ENCODE measurements at places on chromosomes 11 and 22.

- no peak for DNase-seq
These were observed 14.6 kb upstream of the NDUFC2 start for GRCh38 chr11:78094250-78094649.

GRCh38 chr11:130947889-130948288, 31.6 kb upstream of the SNX19 start:
- DNase-seq, result no peak

- DNase-seq, result no peak
These were observed at the start of gene MTFP1 for GRCh38 chr22:30425616-30426387. Gene MTFP1, plus strand, starts transcription at chr22:30425768. Its CDS starts 112 bp downstream, at chr22:30425880.

GRCh38 chr11:63444160-63444559, 46.8 kb downstream of the PLAAT5 start:
- DNase-seq, result no peak

- DNase-seq, result no peak
These were observed 20.1 kb upstream of the NECTIN1 start for GRCh38 chr11:119749006-119749565.

DNA sequence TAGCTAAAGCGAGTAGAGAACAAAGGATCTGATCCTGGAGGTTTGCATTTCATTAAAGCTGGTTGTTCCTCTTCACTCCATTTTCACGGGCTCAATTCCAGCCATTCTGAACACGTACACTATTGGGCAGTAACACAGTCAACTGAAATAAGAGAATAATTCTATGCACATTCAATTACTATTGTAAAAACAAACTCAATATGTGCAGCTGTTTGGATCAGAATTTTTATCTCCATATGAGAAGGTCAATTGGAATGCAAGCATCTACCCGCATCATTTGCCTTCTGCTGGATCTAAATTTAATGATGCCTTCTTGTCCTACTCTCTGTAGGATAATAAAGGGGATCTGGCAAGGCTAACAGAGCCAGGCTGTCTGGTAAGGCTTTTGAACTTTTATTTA, 562.8 kb upstream of the CCDC179 start:
- DNase-seq, result no peak

DNA sequence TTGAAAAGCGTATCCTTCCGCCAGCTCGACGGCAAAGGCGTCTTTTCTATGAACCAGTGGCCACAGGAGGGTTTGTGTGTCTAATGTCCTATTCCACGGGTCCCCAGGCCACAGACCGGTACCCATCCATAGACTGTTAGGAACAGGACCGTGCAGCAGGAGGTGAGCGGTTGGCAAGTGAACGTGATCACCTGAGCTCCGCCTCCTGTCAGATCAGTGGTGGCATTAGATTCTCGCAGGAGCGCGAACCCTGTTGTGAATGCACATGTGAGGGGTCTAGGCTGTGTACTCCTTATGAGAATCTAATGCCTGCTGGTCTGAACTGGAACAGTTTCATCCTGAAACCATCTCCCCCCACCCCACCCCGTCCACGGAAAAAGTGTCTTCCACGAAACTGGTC, 62.7 kb upstream of the KCNQ1OT1 start:
- DNase-seq, result no peak

GRCh38 chr22:22394591-22394990, 114.0 kb downstream of the ZNF280B start:
- no peak for DNase-seq

DNA sequence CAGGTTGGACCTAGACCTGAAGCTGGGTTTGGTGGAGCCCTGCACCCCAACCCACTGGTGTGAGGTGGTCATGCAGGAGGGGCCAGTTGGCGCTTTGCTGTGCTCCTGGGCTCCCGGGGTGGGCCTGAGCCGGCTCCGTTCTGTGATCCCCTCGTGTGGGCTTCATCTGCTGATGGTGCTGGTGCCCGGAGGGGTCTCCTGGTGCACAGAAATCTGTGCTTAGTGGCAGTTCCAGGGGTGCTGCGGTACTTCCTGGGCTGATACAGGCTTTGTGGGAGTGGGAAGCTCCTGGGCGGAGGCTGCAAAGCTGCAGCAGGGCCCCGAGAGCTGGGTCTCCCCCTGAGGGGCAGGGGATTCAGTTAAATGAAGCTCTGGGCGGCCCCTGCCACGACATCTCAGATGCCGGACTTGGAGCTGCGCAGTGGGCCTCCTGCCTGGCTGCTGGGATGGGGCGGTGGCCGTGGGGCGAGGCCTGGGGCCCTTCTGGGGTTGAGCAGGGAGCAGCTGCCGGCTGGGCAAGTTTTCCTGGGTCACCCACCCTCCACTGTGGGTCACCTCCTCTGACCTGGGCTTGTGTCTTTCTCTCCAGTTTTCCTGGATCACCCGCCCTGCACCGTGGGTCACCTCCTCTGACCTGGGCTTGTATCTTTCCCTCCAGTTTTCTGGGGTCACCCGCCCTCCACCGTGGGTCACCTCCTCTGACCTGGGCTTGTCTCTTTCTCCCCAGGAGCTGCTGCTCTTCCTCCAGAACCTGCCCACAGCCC, 410.5 kb downstream of the TBC1D22A start:
- DNase-seq, result no peak

DNA sequence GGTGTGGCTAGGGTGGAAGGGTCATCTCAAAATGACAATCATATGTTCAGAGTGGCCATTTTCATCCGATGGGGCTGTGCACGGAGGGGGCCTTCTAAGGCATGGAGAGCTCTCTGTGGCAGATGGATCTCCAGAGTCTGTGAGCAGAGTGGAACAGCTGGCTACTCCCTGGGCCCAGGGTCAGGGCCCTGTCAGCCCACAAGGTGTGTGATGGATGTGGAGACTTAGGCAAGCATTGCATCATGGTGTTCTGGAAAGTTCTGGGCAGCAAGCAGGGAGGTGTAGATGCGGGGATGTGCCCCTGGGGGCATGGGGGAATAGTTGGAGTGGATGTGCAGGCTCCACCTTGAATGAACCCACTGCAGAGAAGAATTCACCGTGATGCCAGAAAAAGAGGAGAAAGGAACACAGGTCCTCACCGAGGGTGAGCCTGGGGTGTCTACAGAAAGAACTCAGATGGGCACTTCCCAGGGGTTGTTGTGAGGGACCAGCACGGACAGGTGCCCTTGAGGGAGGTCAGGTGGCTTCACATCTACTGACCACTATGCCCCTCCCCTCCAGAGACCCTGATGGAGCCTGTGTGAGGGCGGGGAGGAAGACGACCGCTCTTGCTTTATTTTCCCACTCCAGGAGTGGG, 51.1 kb downstream of the CHRDL2 start:
- no peak for DNase-seq

GRCh38 chr22:36829370-36830002, 12.7 kb upstream of the PVALB start:
- DNase-seq, result no peak

GRCh38 chr11:119389611-119390254, 8.2 kb upstream of the USP2 start:
- no peak for DNase-seq

DNA sequence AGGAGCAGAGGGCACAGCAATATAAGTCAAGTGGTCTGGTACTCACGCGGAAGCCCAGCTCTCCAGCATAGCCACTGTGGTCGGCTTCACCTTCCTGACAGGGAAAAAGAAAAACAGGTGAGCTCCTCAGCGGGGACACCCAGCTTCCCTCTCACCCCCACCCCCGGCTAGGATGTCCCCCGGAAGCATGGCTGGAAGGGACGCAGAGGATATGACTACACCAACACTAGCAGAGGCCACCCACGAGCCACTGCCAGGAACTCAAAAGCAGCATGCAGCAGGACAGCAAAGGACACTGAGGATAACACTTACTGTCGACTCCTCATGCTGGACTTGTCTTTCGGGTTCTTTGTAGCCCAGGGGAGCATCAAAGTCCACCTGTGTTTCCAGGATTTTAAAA, 9.0 kb upstream of the C22orf39 start:
- DNase-seq, result no peak

GRCh38 chr22:36027935-36028645, 534 bp downstream of the RBFOX2 start:
- no peak for DNase-seq

- no peak for DNase-seq
These were observed 858.8 kb downstream of the METTL15 start for GRCh38 chr11:28966951-28967350.

DNA sequence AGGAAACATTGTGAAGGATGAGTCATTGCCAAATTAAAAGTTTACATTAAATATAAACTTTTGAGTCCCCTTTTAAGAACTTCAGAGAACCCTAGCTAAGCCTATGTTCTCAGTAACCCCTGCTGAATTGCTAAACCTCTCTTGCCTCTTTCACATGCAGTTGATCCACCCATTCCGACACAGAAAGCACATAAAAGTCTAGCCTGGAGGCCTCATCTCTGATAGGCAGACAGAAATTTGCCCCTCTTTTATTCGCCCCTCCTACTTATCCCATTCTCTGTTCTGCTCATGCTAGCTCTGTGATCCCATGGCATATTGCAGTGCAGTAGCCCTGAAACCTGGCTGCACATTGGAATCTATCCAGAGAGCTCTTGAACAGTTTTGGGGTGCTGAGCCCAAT, 58.2 kb upstream of the PDE3B start:
- no peak for DNase-seq

DNA sequence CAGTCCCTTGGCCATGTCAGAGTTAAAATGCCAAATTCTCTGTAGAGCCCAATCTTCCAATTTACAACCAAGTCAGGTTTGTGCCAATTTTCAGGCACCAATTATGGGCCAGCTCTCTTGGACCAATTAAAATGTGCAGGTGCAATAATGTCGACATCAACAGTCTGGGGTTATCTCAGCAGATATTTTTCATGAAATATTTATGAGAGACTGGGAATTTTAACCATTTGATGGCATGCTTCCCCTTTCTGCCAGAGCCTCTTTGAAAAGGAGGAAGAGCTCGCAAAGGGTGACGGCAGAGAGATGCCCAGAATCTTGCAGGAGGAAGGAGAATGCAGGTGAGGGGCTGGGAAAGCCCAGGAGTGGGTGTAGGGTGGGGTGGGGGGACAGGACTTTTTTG, 100.8 kb upstream of the SYT13 start:
- no peak for DNase-seq

- no peak for DNase-seq
These were observed 23.5 kb upstream of the YPEL1 start for GRCh38 chr22:21759093-21759492.

GRCh38 chr22:26086359-26086758, 82.9 kb upstream of the SEZ6L start:
- no peak for DNase-seq

DNA sequence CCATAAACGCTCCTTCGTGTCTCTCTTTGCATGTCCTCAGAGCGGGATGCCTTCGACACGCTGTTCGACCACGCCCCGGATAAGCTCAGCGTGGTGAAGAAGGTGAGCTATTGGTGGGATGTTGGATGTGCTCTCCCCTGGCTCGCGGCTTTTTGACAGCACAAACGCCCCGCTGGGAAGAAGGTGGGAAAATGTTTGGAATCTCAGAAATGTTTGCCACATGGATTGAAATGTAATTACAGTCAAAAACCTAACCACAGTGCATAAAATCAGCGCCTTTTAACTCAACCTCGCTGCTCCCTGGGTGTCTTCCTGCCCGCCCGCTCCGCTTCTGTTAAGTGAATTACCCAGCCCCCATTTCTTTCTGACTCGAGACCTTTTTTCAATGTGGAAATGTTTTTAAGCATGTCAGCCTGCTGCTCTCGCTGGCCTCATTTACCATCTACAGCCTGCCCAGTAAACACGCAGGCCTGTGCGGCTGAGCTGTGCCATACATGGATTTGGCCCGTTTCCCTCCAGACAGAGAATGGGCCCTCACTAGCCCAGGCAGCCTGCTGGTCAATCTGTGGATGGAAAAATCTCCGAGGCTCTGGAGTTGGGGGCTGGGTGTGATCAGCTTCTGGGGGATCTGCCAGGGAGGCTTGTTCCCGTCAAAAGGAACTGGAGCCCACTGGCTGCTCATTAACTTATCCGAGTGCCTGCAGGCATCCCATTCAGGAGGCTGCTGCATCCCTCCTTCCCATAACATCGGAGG, 32.7 kb upstream of the PARVG start:
- no peak for DNase-seq

DNA sequence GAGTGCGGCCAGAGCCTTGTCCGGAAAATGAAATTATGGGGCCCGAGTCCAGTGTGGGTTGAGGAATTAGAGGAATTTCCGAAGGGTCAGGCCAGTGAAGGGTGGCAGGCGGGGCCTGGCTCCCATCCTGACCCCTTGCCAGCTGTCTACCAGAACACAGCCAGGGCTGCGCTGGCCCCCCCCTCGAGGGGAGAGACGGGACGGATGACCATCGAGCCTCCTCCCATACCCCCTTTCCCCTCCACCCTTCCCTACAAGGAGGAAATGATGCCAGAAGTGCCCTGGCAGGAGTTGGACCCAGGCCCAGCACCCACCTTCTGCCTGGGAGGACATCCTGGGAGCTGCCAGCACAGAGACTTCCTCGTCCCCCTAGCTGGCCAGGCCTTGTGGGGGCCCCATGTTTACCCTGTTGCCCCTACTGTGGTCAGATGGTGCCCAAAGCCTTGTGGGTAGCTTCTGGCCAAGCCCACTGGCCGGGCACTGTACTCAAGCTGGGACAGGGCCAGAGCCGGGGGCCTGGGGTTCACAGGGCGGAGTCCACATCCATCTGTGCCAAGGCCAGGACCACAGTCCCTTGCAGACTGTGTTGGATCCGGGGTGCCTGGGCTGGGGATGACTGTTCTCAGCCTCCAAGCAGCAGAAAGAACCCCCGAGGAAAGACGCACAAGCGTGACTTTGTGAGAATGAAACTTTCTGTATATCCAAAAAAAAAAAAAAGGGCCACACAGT, 20.8 kb downstream of the ARVCF start:
- no peak for DNase-seq

GRCh38 chr22:44033694-44034093, 9.6 kb downstream of the PARVB start:
- DNase-seq, result no peak

DNA sequence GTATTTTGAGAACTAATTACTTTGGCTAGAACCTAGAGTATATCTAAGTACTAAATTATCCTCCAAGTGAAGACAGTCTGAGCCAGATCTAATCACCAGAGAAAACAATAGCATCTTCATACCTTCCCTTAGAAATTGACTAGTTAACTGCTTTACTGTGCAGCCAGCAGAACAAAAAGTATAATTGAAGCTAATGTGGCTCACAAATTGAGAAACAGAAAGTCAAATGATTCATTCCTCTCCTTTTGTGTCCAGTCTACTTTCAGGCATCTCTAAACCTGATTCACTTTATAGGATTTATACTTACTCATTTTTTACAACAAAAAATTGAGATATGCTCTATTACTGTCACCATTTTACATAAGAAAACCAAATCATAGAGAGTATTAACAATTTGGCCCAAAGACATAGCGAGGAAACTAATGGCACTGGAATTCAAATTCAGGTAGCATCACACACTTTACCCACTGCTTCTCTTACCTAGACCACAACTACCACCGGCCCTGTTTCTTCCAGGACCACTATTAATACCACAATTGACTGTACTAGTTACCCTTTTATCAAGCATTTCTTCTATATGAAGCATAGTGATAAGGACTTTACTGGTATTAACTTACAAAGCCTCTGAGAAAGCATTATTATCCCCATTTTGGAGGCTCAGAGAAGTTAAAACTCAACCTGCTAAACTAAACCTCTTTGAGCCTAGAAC, 1402.6 kb upstream of the TENM4 start:
- DNase-seq, result no peak

All from NCI-H2081 treated with DMSO at 0.1 percent for 48 hours (cell line).